Stimulated activated CD8-positive, alpha-beta memory T cell treated with anti-CD3 and anti-CD28 coated beads, Interleukin-7, amount 100 ng/mL, for 1 hour (primary cell): ENCODE measurements at places on chromosomes 6 and 20.

DNA sequence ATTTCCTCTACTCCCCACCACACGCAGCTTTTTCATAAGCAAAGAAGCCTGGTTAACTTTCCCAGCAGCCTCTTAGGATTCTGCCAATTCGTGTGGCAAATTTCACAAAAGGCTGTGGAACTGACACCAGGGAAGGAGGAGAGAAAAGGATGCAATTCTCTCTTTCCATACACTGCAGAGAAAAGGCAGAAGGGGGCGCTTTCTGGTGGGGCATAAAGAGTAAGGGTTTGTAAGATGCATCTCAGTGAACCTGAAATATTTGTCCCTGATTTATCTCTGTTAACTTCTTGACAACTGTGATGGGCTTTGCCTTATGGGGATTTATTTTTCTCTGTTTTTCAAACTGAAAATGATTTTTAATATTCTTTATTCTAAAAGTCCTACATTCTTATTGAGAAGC lies 45.5 kb upstream of the GLP1R start:
- no peak for DNase-seq

DNA sequence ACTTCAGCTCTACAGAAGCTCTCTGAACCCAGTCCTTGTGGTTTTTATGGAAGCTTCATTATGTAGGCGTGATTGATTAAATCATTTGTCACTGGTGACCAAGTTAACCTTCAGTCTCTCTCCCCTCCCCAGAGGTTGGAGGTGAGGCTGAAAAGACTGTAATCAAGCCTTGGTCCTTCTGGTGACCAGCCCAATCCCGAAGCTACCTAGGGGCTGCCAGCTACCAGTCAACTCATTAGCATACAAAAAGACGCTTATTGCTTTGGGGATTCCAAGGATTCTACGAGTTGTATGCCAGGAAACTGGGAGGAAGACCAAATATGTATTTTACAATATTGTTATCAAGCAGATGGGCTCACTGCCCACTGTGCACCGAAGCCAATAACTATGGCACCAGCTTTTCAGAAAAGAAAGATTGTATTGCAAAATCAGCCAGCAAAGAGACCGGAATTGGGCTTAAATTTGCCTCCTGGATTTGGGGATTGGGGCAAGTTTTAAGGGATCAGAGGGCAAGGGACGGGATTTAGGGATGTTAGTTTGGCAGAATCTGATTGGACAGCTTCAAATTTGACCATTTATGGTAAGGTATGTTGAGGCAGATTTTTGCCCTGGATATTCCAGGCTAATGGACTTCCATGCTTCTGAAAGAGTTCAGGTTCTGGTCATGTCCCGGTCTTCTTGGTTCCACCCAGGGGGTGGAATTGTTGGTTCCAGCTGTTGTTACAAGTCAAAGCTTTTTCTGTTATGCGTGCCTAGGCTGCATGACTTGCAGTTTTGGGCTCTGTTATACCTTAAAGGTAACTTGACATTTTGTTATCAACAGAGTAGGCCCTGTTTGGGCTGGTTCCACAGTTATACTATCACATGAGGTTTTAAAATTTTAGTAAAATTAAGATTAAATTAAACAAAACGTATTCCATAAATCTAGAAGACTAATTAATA lies 167.4 kb downstream of the COL9A1 start:
- no peak for DNase-seq

- DNase-seq = no peak
These were observed 111.0 kb downstream of the RCAN2 start for GRCh38 chr6:46380152-46380807.

DNA sequence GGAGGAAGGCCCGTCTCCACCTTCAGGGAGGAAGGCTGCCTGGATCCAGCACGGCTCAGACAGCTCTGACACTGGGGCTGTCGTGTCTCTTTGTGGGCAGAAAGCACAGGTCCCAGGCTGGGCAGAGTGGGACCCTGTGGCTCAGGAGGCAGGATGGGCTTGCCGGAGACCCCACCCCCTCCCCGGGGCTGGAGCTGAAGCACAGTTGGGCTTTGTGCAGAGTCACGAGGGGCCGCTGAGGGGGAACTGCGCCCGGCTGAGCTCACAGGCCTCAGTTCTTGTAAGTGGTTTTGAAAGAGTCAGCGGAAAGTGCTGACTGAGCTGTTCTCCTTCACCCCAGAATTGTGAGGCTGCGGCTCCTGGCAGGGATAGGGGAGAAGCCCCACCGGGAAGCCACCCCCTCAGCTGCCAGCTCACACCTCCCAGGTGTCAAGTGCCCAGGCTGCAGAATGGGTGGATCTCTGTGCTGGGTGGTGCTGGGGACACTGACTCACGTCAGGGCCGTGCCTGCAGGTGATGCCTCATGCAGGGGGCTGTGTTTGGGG lies 145.5 kb upstream of the RNF24 start:
- no peak for DNase-seq

- DNase-seq = no peak
These were observed 16.7 kb downstream of the TRAPPC3L start for GRCh38 chr6:116528780-116529179.

- DNase-seq = no peak
These were observed 27.0 kb downstream of the RNF144B start for GRCh38 chr6:18414116-18414515.

GRCh38 chr6:37172912-37173492 lies 3.0 kb downstream of the PIM1 start:
- DNase-seq = no peak

DNA sequence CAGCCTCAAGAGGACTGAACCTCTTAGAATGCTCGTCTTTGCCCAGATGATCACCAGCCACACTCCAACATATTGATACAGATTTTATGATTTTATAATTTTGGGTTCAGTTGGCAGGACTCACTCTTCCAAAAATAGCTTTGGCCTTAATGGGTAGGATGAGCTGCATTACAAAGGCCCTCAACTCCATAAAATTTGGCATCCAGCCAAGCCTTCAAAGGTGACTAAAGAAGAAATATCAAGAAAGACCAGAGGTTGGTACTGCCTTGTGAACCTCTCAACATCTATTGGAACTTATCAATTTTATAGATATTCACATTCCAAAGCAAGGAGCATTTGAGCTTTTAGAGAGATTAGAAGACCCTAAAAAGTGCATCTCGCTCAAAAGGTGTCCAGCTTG lies 48.4 kb upstream of the SNAP25 start:
- DNase-seq = no peak

- DNase-seq = no peak
These were observed 32.7 kb upstream of the NKX2-4 start for GRCh38 chr20:21430020-21430419.

- DNase-seq = no peak
These were observed 26.1 kb upstream of the KCNB1 start for GRCh38 chr20:49508435-49509199.

GRCh38 chr6:138682704-138683527 lies 90.7 kb upstream of the CCDC28A start:
- DNase-seq = no peak

DNA sequence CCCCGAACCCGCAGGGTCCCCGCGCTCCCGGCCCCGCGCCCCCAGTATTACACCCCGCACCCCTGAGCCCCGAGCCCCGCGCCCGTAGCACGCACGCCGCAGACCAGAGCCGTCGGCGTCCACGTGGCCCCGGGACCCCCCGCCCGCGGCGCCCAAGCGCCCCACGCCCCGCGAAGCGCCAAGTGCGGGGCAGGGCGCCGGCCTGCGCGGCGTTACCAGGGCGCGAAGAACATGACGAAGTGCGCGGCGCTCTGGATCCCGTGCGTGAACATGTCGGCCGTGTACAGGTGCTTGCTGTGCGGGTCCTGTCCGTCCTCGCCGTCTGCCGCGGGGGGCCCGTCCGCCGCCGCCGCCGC lies 312 bp downstream of the TXNDC5 start:
- no peak for DNase-seq

DNA sequence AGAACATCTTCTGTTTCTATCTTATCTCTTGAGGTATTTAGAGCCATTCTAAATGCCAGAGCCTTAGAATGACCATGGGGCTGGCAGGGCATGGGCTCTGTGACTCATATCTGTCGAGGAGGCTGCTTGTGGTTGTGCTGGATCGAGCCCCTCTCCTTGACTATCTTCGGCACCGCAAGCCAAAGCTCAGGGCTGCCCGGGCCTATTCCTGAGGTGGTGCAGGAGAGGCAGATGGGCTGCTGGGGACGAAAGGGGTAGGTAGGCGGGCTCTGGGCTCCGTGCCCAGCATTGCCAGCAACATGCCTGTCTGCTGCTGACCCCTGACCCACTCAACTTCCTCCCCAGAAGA lies 89.9 kb downstream of the NOL4L start:
- no peak for DNase-seq

GRCh38 chr20:25580711-25581110 lies 4.6 kb downstream of the NINL start:
- DNase-seq = no peak

DNA sequence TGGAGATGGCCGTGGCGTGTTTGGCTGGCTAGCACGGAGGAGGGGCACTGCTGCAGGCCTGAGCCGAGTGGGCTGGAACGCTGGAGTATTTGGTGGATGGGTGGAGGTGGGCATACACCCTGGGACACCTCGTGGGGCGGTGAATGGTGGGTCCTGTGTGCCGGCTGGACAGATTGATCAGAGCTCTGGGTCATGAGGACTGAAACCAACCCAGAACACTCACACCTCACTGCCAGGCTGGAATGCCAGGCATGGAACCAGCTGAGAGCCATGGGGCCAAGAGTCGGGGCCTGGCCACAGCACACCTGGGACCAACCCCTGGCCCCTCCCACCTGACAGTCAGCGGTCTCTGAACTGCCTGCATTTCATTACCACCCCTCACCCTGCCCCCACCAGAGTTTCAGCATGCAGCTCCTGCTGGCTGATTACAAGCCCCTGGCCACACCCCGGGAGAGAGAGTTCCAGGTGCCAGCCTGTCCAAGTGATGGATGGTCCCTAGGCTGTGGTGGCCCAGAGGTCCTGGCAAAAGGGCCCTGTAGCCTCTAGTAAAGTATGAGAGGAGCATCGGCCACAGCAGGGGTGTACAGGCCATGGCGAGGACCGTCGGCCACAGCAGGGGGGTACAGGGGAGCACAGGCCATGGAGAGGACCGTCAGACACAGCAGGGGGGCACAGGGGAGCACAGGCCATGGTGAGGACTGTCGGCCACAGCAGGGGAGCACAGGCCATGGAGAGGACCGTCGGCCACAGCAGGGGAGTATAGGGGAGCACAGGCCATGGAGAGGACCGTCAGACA lies 3.3 kb downstream of the NPBWR2 start:
- no peak for DNase-seq

GRCh38 chr6:45591306-45591705 lies 213.6 kb upstream of the SUPT3H start:
- no peak for DNase-seq

GRCh38 chr6:130365166-130366106 lies at the start of gene TMEM200A:
TSS of gene TMEM200A (plus strand) at chr6:130366017. CDS start at chr6:130440423, 74,406 bp downstream.
- peak; percentile 32 for DNase-seq

DNA sequence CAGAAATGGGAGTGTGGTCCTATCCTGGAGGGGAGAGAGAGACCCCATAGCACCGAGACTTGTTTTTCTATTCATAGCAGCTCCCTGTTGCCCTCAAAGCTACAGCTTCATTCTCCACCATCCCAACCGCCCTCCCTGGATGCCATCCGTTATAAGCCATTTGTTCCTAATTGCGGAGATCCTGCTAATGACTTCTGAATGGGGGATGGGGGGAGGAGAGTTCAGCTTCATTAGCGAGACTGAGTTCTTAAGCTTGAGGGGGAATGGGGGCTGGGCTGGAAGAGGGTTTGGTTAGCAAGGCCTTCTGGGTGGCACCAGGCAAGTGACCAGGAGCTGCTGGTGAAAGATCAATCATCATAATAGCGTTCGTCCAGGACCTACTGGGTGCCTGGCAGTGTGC lies 27.1 kb downstream of the FOXP4 start:
- DNase-seq = no peak

DNA sequence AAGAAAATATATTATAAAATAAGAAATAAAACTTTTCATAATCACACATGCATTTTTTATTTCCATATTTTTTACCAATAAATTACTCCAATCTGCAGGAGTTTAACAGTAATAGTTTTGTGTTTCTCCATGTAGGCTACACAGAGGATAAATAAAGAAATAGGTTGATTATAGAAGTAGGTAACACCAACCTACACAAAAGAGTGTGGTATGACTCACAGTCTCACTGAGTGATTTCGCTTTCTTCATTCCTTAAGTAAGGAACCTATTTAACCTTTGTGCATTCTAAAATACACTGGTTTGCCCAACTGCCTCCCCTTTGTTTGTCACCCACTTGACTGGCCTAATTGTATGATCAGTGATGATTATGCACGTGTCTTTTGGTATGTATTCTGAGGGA lies 244.2 kb upstream of the RIMS1 start:
- DNase-seq = no peak

DNA sequence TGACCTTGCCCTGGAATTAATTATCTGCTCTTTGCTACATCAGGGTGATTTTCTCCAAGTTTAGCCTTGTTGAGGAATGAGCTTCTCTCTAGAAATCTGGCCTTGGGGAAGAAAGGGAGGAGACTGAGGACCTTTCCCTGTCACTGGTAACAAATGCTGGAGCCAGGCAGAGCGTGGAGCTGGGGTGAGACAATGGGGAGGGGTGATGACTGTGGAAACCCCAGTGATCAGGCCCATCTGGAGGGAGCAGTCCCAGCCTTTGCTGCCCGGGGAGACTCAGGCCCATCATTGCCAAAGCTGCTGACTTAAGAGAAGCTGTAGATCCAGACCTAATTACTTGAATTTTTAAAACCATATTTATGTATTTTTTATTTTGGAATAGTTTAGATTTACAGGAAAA lies 31.3 kb downstream of the BCAS4 start:
- DNase-seq = no peak

DNA sequence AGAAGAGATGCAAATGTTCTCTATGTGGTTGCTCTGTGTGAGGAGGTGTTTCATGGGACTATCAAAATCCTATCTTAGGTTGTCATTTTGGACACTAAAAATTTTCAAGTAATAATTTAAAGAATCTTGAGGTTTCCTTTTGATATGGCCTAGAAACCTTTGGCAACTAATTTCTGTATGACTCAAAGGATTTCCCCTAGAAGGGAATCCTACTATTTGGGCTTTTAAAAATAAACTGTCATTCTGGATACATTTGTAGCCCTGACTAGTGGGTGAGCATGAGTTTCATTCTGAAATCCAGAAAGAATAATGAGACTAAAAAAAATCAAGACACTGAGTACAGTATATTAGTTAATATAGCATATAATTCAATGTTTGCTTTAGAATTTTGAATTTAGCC lies 25.5 kb upstream of the RAB23 start:
- DNase-seq = no peak

- DNase-seq = no peak
These were observed 172.5 kb upstream of the KCNK16 start for GRCh38 chr6:39494998-39495397.

GRCh38 chr6:7587631-7588100 lies 2.3 kb upstream of the SNRNP48 start:
- no peak for DNase-seq

GRCh38 chr6:157240059-157240959 lies 83.0 kb downstream of the TMEM242 start:
- no peak for DNase-seq

DNA sequence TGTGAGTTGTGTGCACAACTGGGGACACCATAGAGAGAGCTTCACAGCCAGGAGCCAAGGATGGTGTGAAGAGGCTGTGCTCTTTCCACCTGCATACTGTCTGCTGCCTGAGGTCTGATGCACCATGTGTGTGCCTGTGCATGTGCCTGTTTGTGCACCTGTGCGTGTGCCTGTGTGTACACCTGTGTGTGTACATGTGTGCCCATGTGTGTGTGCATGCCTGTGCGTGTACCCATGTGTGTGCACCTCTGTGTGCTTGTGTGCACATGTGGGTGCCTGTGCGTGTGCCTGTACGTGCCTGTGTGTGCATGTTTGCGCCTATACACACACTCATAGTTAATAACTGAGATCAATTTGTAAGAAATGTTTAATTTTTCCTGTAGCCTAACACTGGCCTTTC lies 51.3 kb downstream of the FAM120B start:
- DNase-seq = no peak
